SK-N-SH (cell line): ENCODE measurements at places on chromosomes 5 and 9. TPM values are rescaled to one million over a fixed set of nuclear protein-coding genes. Genes with fewer than 3 reads are reported as not detected.
A peak's percentile ranks its signal among the peaks of the same experiment; 100 is the strongest.

- DNase-seq: no peak
Measured at GRCh38 chr9:86626802-86627201, 272.6 kb upstream of the TUT7 start.

- no peak for DNase-seq
Measured at GRCh38 chr5:76804266-76804665, 14.6 kb upstream of the F2RL1 start.

DNA sequence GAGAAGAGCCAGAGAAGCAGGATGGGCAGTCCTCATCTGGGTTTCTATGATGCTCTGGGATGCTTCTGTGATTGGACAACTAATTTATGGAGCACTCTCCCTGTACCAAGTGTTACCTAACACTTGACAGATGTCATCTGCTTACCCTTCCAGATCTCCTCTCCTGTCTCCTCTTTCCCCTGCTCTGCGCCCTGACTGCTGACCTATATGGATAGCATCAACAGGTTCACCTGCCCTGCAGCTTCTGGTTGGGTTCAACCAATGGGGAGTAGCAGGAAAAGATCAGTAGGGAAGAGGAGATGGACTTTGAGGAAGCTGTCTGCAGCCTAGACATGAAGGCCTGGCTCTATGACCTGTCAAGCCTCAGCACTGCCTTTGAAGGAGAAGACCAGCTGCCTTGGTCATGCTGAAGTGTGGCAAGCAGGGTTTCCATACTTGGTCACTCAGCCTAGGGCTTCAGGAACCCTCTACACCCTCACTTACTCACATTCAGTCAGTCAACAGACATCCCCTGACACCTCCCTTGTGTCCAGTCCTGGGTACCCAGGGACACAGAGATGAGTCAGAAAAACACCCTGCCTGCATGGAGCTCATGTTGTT, 11.3 kb upstream of the P4HA2 start:
- DNase-seq: no peak

GRCh38 chr5:42338136-42338535, 85.1 kb upstream of the GHR start:
- DNase-seq: no peak

DNA sequence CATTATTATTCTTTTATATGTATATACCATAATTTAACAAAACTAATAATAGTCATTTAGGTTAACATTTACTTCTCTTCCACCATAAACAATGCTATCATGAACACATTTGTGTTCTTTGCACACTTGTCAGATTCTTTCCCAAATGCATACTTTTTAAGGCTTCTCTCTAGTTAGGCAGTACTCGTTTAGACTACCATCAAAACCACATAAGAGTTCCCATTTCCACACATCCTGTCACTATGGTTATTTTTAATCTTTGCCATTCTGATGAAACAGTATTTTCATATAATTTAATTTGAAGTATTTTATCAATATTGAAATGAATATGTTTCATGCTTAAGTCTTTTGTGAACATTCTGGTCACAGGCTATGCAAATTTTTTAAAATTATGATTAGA, 15.1 kb downstream of the DROSHA start:
- no peak for DNase-seq

- DNase-seq: peak; percentile 22
Measured at GRCh38 chr9:138102246-138103051, 224.9 kb downstream of the CACNA1B start.

Gene ZNF300
- 3.5 and 4.9 TPM in 2 replicates for polyA plus RNA-seq

Gene TOR1B
- polyA plus RNA-seq: 37.4 and 50.2 TPM in 2 replicates

Gene SOX30
- 0.10 and 0.13 TPM in 2 replicates for polyA plus RNA-seq
